ENCODE measurements at places on chromosomes 12 and 14.

GRCh38 chr14:68377459-68377858 lies 415.4 kb downstream of the ZFP36L1 start:
- DNase-seq = no peak

GRCh38 chr12:49880756-49881414 lies 22.8 kb downstream of the FAIM2 start:
- DNase-seq = no peak

DNA sequence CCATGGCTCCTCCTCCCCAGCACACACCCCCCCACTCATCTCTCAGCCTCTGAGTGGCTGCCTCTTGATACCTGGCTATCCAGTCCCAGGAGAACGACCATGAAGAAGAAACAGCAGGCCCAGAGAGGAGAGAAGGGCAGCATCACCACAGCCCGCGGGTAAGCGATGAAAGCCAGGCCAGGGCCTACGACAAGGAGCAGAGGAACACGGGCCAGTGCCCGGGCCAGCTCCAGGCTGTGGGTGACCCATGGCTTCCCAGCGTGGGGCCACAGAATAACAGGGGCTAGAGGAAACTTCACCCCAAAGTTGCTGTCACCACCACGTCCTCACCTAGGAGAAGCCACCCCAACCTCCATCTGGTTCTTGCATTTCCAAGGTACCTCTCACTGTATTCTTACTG lies 10.4 kb upstream of the SLC6A12 start:
- no peak for DNase-seq

DNA sequence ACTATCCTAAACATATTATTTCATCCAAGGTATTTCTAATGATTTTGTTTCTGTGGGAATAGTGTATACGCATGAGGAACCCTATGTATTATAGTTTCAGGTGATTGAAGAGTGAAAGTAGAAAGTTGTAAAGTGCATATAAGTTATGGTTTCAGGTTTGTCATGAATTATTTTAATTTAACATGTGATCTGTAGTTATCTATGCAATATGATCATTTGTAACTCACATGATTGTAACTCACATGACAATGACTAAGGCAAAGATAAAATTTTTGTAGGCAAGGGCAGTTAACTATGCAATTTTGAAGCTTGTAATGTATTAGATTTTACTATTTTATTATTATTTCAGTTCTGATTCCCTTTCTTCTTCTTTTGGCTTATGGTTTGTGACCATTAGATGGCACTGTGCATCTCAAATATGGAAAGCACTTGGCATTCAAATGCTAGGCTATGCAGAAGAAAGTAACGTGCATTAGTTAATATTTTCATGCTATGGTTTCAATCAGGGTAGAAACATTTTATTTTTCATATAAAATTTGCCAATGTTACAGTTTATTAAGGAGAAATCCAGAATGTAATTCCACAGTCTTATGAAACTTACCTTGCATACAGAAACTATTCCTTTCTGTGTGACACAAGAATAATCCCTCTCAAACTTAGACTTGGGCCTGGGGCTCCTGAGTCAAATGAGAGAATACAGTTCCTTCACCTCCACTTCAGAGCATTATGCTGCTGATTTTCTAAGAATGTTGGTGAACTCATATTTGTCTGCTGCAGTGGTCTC lies 15.8 kb upstream of the TMEM30B start:
- peak; percentile 31 for DNase-seq

GRCh38 chr12:94925729-94926128 lies 77.8 kb downstream of the NDUFA12 start:
- DNase-seq = no peak
